Smooth muscle cell of the umbilical artery (primary cell): ENCODE measurements at places on chromosomes 16 and 17. TPM values are rescaled to one million over a fixed set of nuclear protein-coding genes. Genes with fewer than 3 reads are reported as not detected.

The PRAC2 gene
- total RNA-seq, result not detected in 2 replicates

The C16orf74 gene
- total RNA-seq, result 11.6 and 12.6 TPM in 2 replicates

The MYH13 gene
- under 0.01 and 0.05 TPM in 2 replicates for total RNA-seq

The DNAAF1 gene
- total RNA-seq, result under 0.01 TPM in 1 of 2 replicates, not detected in the other

The TBCD gene
- 28.2 and 55.2 TPM in 2 replicates for total RNA-seq

The WFIKKN1 gene
- total RNA-seq, result under 0.01 and 0.46 TPM in 2 replicates

The ABCA6 gene
- total RNA-seq, result 1.3 and 4.5 TPM in 2 replicates

The NPIPB9 gene
- total RNA-seq, result 3.6 and 4.6 TPM in 2 replicates

The ADCY7 gene
- total RNA-seq, result 77.2 and 135 TPM in 2 replicates

The SP6 gene
- total RNA-seq, result 0.09 and 0.30 TPM in 2 replicates

The RSAD1 gene
- 17.7 and 27.3 TPM in 2 replicates for total RNA-seq

The CDH8 gene
- total RNA-seq, result under 0.01 and 0.05 TPM in 2 replicates
